ENCODE measurements at places on chromosomes 6 and 20.

DNA sequence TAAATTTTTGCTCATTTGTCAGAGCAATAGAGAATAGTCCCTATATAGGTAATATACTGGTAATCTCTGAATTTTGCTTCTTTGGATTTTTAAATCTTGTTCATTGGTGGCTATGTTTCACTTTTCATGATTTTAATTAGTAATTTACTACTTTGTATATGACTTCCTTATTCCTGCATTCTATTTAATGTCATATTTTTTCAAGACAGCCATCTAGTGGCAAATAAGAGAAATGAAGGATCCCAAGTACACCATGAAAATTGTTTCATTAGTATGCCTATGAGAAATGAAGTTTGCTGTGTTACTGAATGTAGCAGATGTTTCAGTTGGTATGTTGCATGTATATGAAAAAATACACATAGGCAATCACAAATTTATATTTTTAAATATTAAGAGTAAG is 82.4 kb downstream of the ZNF292 start:
- peak; percentile 54 for DNase-seq

DNA sequence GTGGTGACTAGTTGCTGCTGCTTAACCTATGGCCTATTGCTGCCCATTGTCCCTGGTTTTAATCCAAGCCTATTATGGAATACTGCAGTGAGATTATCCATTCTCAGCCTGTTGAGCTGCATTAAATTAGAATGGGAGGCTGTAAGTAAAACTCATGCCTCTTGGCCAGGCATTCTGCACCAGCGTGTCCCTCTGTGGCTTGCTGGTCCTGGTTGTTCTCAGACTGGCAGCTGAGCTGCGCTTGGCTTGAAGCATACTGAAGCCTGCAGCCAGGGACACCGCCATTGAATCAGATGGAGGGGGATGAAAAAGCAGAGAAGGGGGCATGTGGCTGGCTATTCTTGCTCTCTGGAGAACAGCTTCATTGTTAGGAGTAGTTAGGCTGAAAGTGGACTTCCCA is 15.6 kb downstream of the LRRN4 start:
- no peak for DNase-seq

- DNase-seq: no peak
These were observed 100.0 kb downstream of the RWDD2A start for GRCh38 chr6:83292900-83293843.

- DNase-seq: no peak
These were observed 536.0 kb downstream of the RFPL4B start for GRCh38 chr6:112883095-112883494.

- DNase-seq: no peak
These were observed 42.0 kb downstream of the RNF217 start for GRCh38 chr6:125004198-125004597.

GRCh38 chr20:2101057-2101864 is at the start of gene STK35:
STK35 (plus strand) TSS chr20:2101827; CDS start chr20:2101882, 55 bp downstream.
- DNase-seq: no peak

DNA sequence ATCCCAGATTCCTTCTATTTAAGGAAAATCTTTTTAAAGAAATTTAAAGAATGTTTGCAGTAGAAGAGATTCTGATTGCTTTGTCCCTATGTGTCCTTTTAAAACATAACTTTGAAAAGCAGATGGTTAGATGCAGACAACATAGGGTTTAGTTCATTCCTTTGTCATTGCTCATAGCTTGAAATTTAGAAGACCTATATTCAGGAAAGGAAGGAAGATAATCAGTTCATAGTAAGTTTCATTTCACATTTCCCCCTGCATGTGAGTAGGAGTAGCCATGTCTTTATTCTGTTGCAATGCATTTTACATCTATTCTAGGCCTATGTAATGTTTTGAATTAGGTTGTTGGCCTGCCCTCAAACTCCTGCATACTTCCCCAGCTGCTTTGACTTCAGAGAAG is 197.9 kb upstream of the GRIK2 start:
- DNase-seq: peak; percentile 71

- peak; percentile 93 for DNase-seq
These were observed 56.8 kb downstream of the KCNS1 start for GRCh38 chr20:45044084-45044573.

DNA sequence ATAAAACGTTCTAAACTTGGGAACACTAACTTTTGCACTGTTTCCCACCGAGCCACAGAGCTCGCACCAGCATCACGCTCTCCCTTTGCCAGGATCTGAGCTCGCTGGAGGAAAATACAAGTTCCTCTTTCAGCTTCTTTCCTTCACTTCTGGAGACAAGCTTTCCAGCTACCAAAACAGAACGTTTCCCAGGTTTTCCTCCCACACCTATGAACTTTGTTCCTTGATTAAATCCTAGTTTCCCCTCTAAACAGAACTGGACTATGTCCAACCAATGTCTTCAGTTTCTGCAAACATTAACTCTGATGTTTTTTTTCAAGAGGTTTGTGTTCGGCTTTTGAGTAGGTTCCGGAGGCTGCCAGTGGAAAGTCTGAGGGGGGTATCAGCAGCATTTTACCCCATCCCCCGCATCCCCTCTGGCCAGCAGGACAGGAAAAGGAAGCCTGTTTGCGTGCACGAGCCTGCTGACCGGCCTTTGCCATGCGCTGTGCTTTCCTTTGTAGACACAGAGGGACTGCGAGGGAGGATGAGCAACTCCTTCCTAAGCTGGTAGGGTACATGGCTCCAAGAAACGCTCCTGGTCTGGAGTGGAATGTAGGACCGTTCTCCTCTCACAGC is 135.5 kb downstream of the LY86 start:
- peak; percentile 67 for DNase-seq

- peak; percentile 18 for DNase-seq
These were observed 97.7 kb downstream of the SYCP2 start for GRCh38 chr20:59835448-59836395.

GRCh38 chr20:49283703-49284625 is 6.1 kb upstream of the ZNFX1 start:
- no peak for DNase-seq

GRCh38 chr6:144330017-144330987 is 45.2 kb downstream of the UTRN start:
- no peak for DNase-seq

DNA sequence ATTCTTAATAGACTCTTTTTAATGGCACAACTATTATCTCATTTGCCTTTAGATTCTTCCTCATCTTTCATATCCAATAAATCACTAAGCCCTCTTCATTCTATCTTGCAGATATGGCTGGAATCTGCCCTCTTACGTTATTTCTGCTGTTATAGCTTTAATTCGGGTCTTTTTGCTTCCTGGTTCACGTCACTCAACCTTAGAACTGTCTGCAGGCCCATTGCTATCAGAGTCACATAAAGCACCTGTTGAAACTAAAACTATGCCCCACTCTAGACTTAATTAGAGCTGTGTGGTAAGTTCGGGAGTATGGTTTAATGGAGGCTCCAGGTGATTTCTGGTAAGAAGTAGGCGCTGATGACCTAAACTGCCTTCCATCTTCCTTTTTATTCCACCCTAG is 988 bp downstream of the QRSL1 start:
- DNase-seq: no peak

- no peak for DNase-seq
These were observed 411.2 kb upstream of the SPTLC3 start for GRCh38 chr20:12597551-12597950.

DNA sequence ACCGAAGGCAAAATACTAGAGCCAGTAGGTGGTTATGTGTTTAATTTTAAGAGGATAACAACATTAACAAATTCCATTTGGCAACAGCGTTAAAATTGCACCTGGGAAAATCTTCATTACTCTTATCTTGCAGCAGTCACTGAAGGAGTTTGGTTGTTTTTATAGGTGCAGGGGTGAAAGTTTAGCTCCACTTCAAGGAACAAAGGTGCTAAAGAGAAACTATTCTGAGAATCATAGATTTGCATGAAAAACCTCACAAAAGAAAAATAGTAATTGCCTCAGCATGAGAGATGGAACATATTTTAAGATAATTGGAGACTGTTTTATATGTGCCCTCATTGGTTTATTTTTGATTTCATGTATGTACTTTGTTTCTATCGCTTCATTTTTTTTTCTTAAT is 444.4 kb downstream of the UTRN start:
- no peak for DNase-seq

- no peak for DNase-seq
These were observed 207.7 kb upstream of the HDDC2 start for GRCh38 chr6:125509477-125509876.

- no peak for DNase-seq
These were observed 266.1 kb upstream of the RNF24 start for GRCh38 chr20:4281258-4282055.

GRCh38 chr20:39623584-39624234 is 661.6 kb downstream of the DHX35 start:
- DNase-seq: peak; percentile 11

DNA sequence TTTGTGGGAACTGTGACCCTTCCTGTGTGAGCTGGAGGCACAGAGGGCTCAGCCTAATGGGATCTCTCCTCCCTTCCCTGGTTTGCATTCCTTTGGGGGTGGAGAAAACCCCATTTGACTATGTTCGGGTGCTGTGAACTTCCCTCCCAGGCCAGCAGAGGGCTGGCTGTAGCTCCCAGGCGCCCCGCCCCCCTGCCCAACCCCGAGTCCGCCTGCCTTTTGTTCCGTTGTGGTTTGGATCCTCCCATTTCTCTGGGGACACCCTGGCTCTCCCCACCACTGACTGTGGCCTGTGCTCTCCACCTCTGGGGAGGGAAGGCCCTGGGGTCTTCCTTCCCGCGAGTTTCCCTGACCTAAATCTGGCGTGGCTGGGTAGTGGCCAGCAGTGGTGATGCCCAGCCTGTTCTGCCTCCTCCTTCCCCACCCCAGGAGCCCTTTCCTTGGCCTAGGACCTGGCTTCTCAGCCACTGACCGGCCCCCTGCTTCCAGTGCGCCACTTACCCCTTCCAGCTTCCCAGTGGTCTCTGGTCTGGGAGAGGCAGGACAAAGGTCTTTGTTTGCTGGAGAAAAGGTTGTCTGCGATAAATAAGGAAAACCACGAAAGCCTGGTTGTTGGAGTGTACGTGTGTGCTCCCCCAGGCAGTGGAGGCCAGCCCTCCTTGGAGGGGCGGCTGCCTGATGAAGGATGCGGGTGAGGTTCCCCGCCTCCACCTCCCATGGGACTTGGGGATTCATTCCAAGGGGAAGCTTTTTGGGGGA is 4.9 kb downstream of the VEGFA start:
- peak; percentile 66 for DNase-seq

- no peak for DNase-seq
These were observed 94.4 kb downstream of the OTOR start for GRCh38 chr20:16842486-16843120.

- DNase-seq: peak; percentile 49
These were observed 169.5 kb upstream of the LAMA2 start for GRCh38 chr6:128713461-128713860.

DNA sequence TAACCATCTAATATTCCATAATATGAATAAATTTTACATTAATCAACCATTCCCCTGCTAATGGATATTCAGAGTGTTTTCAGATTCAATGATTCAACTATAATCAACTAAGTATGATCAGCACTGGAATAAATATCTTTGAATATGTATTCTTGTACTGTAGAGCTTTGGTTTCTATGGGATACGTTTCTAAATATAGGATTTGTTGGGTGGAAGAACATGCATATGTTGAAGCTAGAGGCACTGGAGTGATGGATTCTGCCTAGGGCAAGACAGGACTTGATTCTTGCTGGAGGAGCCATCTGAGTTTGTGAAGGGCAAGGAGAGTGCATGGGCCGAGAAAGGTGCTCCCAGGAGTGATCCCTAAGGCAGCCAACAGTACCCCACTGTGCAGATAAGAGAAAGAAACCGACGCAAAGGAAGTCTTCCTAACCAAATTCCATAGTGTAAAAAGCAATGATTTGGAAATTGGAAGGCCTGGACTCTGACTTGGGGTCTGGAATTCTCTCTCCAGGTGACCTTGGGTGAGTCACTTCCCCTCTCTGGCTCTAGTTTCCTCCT is 418.7 kb downstream of the PREX1 start:
- DNase-seq: no peak

DNA sequence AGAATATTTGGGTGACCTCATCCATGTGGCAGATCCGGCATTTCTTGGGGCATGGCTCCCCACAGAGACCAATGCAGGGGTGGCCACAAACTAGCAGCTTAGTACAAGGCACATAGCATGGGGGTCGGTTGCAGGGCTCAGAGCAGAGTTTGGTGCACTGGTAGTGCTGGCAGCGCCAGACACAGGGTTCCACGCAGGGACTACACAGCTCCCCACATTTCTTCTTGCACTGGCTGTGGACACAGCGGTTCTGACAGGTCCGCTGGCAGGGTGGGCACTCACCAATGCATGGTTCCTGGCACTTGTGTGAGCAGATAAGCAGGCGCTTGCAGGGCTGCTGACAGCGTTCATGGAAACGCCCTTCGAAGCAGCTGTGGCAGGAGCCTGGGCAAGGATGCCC is 29.1 kb downstream of the DDX27 start:
- no peak for DNase-seq

DNA sequence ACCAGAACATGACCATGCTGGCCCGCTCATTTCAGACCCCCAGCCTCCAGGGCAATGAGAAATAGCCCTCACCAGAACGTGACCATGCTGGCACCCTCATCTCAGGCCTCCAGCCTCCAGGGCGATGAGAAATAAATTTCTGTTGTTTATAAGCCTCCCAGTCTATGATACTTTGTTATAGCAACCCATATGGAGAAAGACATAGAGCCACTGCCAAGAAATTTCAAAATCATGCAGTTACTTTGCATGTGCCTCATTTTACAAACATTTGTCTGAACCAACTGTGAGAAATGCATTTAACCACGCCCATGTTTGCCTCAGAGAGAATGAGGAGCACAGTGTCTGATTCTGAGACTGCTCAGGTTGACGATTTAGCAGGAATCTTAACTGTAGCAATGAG is 15.5 kb downstream of the CYP39A1 start:
- peak; percentile 65 for DNase-seq

GRCh38 chr20:56540415-56540814 is 7.4 kb downstream of the FAM209B start:
- peak; percentile 17 for DNase-seq

DNA sequence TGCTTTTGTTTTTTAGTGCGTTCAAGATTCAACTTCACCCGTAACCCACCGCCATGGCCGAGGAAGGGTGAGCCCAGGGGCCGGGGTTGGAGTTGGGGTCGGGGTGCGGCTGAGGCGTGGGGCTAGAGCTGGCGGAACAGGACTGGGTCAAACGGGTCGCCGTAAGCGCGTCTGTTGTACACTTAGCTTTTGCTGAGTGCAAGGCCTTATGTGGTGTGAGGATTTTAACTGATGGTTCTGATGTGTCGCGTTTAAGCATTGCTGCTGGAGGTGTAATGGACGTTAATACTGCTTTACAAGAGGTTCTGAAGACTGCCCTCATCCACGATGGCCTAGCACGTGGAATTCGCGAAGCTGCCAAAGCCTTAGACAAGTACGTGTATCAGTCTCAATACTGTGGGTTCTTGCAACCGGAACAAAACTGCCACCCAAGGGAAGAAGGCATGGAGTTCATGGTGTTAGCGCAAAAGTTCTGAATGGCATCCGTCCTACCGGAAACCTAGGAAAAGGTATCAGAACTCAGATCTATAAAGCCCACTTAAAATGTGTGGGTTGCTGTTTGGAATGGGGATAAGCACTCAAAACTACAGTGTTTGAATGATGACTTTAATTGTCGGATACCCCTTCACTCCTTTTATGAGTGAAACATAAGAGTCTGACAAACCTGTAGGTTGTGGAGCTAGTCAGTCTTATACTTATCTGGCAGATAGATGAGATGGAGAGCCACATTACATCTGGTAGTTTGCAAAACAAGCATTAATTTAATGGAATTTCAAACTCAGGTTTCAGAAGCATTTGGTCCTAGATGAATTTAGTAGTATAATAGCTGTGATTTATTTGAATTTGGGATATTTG is 574 bp downstream of the RPS12 start:
- no peak for DNase-seq

GRCh38 chr20:63567136-63567385 is 7.0 kb downstream of the HELZ2 start:
- DNase-seq: no peak

- DNase-seq: no peak
These were observed 52.6 kb downstream of the EDN3 start for GRCh38 chr20:59352990-59353389.
